ENCODE measurements at places on chromosomes 7 and 10.

- DNase-seq, result no peak
Measured at GRCh38 chr10:24756283-24756682, 32.6 kb upstream of the ARHGAP21 start.

- no peak for DNase-seq
Measured at GRCh38 chr10:121509112-121509511, 89.1 kb downstream of the FGFR2 start.

DNA sequence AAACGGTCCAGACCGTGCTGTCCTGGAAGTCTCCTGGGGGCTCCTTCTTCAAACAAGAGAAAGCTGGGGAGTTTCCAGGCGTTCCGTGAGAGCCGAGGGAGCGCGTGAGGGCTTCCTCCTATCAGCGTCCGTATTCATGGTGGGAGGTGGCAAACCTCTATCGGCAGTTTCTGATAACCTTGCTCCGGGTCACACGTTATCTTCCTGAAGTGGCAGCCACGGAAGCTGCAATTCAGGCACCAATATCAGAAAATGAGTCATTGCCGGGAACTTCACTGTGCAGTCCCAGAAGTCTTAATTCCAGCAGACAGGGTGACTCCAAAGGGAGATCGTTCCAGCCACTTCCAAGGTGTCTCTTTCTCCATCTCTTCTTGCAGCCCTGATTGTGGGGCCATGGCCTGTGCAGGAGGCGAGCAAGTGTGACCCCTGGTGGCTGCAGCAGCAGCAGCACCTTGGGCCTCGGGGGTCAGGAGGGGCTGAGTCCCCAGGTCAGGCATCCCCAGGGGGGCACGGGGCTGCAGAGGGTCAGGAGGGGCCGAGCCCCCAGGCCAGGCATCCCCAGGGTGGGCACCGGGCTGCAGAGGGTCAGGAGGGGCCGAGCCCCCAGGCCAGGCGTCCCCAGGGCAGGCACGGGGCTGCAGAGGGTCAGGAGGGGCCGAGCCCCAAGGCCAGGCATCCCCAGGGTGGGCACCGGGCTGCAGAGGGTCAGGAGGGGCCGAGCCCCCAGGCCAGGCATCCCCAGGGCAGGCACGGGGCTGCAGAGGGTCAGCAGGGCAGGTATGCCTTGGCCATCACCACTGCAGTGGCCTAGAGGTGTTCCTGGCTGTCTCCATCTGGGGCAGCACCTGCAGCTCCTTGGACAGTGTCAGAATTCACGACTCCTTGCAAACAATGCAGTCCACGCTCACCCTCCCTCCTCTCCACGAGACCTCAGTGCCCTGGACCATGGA, 538.7 kb downstream of the DNAJB6 start:
- DNase-seq, result no peak

DNA sequence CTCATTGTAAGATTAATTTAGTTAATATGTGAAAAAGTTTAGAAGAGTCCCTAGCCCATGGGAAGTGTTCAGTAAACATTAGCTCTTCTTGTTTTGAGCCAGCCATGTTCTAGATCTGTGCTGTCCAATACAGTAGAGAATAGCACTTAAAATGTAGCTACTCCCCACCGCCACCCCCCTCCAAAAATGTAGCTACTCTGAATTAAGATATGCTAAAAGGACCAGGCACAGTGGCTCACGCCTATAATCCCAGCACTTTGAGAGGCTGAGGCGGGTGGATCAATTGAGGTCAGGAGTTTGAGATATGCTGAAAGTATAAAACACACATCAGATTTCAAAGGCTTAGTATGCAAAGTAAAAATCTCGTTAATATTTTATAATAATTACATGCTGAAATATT, 47.3 kb upstream of the MXI1 start:
- no peak for DNase-seq

GRCh38 chr7:82521906-82522445, 78.4 kb upstream of the CACNA2D1 start:
- DNase-seq, result no peak

DNA sequence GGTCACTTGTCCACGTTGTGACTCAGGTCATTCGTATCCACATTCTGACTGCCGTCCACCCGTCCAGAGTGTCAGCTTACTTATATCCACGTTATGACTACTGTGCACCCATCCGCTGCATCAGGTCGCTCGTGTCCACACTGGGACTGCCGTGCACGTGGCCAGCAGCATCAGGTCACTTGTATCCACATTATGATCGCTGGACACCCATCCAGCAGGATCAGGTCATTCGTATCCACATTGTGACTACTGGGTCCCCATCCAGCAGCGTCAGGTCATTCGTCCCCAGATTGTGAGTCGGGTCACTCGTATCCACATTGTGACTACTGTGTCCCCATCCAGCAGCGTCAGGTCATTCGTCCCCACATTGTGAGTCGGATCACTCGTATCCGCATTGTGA, 47.3 kb upstream of the SUN1 start:
- DNase-seq, result no peak

- no peak for DNase-seq
Measured at GRCh38 chr10:124497196-124497881, 35.7 kb downstream of the LHPP start.

DNA sequence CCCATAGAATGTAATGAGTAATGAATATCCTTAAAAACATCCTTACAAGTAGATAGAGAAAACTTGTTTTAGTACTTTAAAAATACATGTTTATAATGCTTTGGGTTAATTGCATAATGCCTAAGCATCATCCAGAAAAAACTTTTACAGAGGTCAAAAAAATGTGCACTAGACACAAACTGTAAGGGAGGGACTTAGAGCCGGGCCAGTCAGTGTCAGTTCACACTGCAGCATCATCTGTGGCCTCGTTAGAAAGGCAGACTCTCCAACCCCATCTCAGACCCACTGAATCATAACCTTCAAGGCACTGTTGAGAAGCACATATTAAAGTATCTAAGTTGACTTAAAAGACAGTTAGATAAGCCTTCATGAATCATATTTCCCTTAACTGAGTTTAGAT, 230.1 kb upstream of the PRPS1L1 start:
- DNase-seq, result peak; percentile 2

- DNase-seq, result no peak
Measured at GRCh38 chr7:159139639-159140038, 5.0 kb downstream of the VIPR2 start.

All from HFFc6 (cell line).